Caudate nucleus (tissue), 63 donors: ENCODE measurements at places on chromosomes 16 and 17.
A peak's percentile ranks its signal among the peaks of the same experiment; 100 is the strongest.

- DNase-seq = no peak
Observed at GRCh38 chr17:35214192-35214591, 20.0 kb upstream of the SLC35G3 start.

DNA sequence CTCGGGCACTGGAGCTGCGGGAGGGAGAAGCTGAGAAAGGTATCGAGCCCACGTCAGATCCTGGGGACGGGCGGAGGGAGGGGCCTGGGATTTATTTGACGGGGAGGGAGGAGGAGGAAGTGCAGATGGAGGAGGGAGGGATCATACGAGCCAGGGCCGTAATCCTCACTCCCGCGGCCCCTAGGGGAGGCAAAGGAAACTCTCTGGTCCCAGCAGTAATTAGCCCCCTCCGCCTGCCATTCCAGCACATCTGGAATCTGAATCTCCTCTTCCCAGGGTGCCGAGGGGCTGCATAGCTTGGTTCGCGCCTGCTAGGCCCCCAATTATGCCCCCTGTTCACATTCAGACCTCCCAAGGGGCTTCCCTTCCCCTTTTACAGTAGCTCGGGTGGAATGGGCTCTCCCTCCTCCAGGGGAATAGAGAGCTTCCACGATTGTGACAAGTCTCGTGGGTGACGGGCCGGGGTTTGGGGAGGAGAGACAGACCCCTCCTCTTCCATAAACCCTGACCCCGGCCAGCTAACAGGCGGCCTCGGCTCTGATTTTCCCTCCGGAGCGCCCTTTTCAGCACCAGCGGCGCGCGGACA lies at the start of gene SEZ6L2:
Gene SEZ6L2 (minus strand): TSS at position 35 of the 586 bp plus-strand sequence. CDS start 531 bp downstream, outside the sequence.
- peak; percentile 44 for DNase-seq

DNA sequence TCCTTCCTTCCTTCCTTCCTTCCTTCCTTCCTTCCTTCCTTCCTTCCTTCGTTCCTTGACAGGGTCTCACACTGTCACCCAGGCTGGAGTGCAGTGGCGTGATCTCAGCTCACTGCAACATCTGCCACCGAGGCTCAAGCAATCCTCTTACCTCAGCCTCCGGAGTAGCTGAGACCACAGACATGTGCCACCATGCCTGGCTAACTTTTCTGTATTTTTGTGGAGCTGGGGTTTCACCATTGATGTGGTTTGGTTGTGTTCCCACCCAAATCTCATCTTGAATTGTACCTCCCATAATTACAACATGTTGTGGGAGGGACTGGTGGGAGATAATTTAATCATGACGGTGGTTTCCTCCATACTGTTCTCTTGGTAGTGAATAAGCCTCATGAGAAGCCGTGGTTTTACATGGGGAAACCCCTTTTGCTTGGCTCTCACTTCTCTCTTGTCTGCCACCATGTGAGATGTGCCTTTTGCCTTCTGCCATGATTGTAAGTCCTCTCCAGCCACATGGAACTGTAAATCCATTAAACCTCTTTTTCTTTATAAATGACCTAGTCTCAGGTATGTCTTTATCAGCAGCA lies 90.3 kb upstream of the MPHOSPH6 start:
- no peak for DNase-seq

DNA sequence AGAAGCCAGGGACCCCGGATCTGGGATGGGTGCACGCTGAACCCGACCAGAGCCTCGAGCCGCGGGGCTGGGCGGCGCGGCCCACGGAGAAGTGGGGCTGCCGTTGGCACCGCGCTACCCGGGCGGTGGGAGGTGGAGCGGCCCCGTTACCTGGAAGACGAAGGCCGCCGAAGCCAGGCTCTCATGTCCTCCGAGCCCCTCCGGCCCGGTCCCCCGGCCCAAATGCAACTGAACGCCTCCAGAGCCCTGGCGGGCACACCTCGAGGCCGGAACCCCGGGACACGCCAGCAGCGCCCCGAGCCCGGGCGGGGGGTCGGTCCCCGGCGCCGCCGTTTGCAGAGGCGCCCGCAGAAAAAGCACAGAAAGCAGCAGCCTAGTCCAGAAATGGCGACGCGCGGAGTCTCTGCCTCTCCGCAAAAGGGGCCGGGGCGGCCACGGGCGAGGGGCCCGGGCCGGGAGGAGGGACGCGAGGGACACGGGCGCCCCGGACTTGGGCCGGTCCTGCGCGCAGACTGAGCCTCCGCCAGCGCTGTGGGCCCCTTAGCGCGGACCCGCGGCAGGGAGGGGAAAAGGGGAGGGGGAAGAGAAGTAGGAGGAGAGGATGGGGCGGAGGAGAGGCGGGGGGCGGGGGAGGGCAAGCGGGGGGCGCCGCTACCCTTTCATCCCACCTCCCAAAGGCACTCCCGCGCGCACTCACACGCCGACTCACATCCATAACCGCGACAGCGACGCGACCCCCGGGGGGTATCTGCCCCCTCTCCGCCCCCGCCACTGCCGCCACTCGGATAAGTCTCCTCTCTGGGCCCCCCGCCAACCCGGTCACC lies 1.4 kb downstream of the AXIN2 start:
- DNase-seq = no peak

DNA sequence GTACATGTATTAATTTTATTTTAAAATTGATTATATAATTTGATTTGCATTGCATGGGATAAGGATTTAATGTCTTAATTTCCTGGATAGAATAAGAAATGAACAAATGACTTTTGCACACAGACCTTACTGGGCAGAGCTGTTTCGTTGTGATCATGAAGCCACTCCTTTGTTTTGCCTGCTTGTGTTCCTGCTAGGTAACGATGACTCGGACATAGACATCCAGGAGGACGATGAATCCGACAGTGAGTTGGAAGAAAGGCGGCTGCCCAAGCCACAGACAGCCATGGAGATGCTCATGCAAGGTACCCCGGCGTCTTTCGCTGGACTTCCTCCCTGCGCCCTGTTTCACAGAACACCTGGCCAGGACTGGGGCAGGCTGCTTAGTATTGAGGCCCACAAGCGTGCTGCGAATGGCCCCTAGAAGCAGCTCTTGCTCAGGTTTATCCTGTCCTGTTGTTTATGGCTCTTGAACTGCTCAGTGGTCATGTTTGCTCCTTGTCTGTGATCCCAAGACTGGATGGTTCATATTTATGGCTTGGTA lies 29.6 kb downstream of the CLUAP1 start:
- no peak for DNase-seq

DNA sequence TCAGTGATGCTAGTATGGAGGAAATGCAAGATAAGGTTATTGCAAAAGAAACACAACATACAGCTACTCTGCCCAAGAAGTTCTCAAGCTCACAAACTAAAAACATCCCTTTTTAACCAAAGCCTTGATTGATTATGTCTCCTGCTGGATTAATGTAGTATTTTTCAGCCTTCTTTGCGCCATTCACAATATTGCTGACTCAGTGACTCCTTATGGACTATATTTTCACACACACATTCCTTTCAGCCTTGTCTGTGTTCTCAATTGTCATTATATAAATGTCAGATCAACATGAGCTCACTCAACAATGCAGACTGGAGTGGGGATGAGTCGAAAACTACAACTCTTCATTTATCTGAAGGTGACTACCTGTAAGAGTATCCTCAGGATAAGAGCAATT lies 579.3 kb upstream of the CDH8 start:
- DNase-seq = no peak

- no peak for DNase-seq
Observed at GRCh38 chr16:87266846-87267245, 50.3 kb downstream of the C16orf95 start.
